GF-D8 (cell line): ENCODE measurements at places on chromosomes 7 and 10.

DNA sequence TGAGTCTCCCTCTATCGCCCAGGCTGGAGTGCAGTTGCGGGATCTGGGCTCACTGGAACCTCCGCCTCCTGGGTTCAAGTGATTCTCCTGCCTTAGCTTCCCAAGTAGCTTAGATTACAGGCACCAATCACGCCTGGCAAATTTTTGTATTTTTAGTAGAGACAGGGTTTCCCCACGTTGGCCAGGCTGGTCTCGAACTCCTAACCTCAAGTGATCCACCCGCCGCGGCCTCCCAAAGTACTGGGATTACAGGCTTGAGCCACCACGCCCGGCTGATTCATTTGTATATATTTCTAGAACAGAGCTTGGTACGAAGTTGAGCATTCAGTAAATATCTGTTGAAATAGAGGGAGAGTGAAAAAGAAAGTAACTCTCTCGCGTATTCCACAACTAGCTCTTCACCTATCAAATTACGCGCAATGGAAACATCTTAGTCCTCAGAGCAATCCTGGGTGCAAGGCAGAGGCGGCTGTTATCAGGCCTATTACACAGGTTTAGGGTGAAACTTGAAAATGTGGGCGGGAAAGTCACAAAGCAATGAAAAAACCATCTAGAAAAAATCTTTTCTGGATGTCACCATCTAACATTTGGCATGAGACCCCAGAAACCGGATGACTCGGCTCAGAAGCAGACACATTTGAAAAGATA, 707 bp upstream of the GHITM start:
- no peak for DNase-seq

- DNase-seq = no peak
Observed at GRCh38 chr10:108303149-108303548, 1138.6 kb upstream of the SORCS1 start.

- no peak for DNase-seq
Observed at GRCh38 chr10:58319599-58319998, 15.2 kb upstream of the UBE2D1 start.

DNA sequence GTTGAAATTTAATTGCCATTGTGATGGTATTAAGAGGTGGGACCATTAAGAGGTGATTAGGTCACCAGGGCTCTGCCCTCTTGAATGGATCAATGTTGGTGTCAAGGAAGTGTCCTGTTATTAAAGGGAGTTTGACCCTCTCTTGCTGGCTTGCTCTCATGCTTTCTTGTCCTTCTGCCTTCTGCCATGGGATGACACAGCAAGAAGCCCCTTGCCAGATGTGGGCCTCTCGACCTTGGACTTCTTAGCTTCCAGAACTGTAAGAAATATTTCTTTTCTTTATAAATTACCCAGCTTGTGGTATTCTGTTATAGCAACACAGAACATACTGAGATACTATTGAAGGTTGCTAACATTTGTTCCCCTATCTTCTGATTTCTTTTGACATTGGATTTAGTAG, 157.0 kb downstream of the MDFIC start:
- no peak for DNase-seq

DNA sequence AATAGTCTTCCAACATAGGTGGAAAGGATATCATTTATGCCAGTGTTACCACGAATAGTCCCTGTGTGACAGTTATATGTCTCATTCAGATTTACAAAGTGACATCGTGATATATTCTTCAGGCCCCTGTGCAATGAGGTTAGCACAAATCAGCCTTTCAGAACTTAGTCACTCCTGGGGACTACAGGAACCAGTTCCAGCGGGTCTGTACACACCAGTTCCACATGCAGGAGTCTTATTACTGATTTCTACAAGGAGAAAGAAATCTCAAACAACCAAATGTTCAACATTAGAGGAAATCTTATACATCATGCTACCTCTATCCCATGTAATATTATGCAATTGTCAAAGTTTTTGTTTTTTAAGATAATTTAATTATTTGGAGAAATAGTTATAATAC, 4.4 kb upstream of the WDR91 start:
- DNase-seq = no peak

DNA sequence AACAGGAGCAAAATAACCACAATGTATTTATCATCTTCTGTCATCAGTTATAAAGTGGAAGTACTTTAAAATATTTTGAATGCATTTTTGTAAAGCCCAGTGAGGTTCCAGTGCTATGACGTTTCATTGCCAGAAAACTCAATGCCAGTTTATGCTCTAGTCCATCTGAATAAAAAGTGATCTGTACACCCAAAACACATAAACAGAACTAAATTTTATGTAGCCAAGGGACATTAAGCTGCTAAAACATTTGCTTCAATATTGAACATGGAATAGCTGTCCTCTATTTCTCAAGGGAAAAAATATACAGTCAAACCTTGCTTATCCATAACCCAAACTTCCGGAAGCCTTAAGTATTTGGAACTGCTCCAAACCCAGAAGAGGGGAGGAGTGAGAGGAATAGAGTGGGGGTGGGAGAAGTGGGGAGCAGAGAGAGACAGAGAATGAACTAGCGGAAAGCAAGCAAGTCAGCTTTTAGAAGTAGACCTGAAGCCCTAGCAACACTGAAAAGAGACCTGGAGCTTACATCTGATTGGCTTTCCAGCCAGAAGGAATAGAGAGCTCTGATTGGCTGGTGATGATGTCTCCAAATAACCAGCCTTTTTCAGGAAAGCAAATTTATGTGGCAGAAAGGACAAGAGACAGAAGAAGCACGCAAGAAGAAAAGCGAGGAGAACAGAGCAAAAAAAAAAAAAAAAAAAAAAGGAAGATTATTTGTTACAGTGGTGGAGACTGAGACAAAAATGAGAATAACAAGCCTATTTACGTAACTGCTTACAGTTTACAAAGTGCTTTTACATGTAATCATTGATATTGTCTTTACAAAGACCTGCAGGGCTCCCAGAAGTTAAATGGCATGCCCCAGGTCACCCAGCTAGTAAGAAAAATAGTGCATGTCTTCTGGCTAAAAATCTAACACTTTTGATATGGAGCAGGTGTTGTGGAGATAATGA, 196.0 kb downstream of the RNLS start:
- no peak for DNase-seq

DNA sequence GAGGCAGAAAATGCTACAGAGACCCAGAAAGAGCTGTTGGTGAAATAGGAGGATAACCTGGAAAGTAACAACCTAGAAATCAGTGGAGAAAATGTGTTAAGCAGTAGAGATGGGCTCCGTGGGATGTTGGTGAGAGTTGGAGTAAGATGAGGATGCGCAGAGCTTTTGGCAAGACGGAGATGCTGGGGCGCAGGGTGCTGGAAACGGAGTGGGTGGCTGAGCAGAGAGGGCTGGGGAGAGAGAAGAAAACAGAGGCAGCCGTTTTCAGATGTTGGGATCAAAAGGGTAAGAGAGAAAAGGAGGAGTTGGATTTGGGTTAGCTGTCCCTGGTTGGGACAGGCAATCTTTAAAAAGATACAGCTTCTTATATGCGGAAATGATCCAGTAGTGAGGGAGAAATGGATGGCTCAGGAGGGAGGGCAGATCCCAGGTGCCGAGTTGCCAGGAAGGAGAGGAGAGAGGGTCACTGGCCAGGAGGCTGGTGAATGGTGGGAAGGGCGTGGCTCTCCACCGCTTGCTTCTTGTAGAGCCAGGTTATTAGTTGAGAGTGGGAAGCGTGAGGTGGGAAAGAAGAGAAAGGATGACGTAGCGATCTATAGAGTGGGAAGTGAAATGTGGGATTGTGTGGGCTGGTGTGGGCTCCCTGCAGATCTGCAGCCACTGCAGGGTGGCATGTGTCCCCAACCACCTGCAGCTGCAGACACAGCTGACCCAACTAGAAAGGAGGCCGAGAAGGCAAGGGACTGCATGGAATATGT, 182.2 kb upstream of the SVIL start:
- no peak for DNase-seq

GRCh38 chr7:22480523-22481075, 19.4 kb downstream of the STEAP1B start:
- no peak for DNase-seq

GRCh38 chr7:35555386-35555785, 139.5 kb downstream of the HERPUD2 start:
- no peak for DNase-seq

- no peak for DNase-seq
Observed at GRCh38 chr7:22589641-22590201, 89.7 kb upstream of the STEAP1B start.

DNA sequence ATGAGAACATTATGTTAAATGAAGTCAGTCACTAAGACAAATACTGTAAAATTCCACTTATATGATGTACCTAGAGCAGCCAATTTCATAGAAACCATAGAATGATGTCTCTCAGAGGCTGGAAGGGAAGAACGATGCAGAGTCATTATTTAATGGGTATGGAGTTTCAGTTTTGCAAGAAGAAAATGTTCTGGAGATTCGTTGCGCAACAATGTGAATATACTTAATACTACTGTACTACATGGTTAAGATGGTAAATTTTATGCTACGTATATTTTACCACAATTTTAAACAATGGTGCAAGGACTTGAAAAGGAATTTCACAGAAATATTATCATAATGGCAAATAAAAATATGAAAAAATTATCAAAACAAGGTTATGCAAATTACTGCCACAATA, 972.6 kb downstream of the KCNMA1 start:
- DNase-seq = no peak

DNA sequence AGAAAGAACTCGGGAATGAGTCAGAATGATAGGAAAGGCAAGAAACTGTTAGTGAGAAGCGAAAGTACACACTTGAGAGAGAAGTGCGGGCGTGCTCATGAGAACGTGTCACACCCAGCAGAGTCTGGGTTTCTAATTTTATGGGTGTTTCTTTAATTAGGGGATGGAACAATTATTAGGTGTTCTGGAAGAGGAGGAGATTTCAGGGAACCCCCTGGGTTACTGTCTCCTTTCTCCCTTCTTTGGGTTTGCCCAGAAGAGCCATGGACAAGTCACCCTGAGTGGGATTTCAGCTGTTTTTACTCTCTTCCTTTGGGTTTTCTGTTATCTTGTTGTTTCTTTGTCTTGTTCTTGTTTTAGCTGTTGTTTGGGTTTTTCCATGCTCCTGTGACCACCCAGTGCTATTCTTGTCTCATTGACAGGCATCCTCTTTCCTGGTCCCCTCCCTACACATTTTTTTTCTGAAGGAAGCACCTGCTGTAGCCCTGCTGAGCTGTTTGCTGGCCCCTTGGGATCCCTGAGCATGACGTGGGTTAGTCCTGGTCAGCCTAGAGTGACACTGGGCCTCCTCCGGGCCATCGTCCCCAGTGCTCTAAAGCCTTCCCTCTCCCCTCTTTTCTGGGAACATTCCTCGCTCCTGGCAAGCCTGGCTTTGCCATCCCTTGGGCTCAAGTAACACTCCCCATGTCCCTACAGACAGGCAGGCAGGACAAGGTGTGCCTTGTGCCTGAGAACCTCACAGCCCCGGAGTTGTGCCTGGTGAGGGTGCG, 3.5 kb downstream of the SH2D4B start:
- no peak for DNase-seq

GRCh38 chr10:52436664-52437063, 122.6 kb downstream of the DKK1 start:
- no peak for DNase-seq

DNA sequence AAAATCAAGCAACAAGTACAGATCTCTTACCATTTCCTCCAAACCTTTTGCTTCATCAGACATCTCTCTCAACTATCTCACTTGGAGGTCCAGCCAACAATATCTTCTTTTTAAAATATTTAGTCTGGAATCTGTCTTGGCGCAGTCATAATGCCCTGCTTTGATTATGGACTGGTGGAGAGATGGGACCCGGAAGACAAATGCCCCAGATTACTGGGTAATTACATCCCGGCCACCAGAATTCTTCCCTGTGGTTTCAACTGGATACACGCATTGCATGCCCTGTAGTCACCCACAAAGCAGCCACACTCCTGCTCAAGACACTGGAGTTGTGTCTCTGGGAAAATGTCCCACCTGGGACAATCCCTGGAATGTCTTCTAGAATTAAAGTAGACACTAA, 65.5 kb downstream of the BPGM start:
- no peak for DNase-seq

DNA sequence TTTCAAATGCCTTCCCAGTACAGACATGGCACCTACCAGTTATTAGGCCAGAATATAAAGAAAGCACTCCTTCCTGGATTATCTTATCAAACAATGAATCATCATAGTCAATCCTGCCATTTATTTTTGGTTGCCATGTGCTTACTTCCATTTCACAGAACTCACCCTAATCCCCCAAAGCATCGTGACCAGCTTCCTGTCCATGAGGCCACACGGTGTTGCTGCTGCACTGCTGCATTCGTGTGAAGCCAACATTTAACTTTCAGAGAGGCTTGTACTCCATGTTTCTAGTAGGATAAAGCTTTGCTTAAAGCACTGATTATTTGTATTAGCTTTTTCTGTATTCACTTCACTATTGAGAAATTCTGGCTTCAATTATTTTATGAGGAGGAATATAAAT, 14.4 kb downstream of the COL28A1 start:
- DNase-seq = no peak

- DNase-seq = no peak
Observed at GRCh38 chr7:20030417-20030816, 186.8 kb downstream of the MACC1 start.

DNA sequence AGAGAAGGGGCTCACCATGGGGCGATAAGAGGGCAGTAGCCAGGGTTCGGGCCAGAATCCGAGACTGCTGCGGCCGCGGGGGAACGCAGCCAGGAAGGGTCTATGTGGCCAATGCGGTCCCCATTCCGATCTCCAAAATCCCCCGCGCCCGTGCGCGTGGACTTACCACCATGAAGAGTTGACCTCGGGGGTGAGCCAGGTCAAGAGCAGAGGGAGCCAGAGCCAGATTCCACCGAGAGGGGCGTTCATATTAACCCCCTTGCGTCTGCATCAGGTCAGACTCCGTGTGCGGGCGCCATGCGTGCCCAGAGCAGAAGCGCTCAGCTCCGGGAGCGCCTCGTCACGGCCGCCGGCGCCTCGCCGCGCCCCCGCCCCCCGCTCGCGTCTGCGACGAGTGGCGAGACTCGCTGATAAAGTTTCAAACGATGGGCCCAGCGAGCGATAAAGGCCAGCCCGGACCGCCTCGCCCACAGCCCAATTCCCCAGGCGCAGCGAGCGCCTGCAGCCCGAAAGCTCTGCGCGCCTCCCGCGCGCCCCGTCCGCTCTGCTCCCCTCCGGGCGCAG, at the start of gene WNT2:
TSS of gene WNT2 (minus strand) at position 318 of the 564 bp plus-strand sequence. CDS start at position 249, 69 bp downstream.
- DNase-seq = no peak

- no peak for DNase-seq
Observed at GRCh38 chr7:48992816-48993215, 68.5 kb downstream of the CDC14C start.

GRCh38 chr10:48365668-48366067, 59.2 kb downstream of the MAPK8 start:
- no peak for DNase-seq

GRCh38 chr10:120538091-120538490, 81.1 kb downstream of the PLPP4 start:
- no peak for DNase-seq
